ENCODE measurements at places on chromosomes 1 and 21.

- DNase-seq, result no peak
Measured at GRCh38 chr1:153778051-153778823, 3.0 kb downstream of the SLC27A3 start.

- no peak for DNase-seq
Measured at GRCh38 chr1:41471658-41472057, 12.8 kb downstream of the EDN2 start.

DNA sequence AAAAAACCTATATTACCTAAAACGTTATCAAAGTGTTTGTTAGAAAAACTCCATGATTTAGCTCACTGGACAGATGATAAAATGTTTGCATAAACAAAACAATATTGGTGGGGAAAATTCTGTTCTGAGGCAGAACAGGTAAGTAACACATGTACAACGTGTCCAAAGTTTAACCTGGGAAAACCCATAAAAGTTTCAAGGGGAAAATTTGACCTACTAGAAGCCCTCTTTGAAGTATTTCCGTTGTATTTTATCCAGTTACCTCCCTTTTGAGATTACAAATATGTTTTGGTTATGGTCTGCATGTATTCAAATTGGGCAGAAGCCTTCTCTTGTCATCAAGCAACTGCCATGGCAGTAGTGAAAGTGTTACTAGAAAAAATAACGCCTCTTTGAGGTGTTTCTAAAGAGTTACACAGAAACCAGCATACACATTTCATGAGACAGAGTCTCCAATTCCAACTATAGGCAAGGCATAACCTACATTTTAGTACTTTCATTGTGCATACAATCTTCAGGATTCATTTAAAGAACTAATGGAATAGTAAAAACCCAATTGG is 58.0 kb upstream of the PDC start:
- no peak for DNase-seq

- DNase-seq, result no peak
Measured at GRCh38 chr21:33543505-33544129, 779 bp downstream of the SON start.

- DNase-seq, result no peak
Measured at GRCh38 chr1:23553231-23554126, 5.8 kb downstream of the ID3 start.

GRCh38 chr1:235980976-235981375 is 83.9 kb downstream of the NID1 start:
- DNase-seq, result no peak

DNA sequence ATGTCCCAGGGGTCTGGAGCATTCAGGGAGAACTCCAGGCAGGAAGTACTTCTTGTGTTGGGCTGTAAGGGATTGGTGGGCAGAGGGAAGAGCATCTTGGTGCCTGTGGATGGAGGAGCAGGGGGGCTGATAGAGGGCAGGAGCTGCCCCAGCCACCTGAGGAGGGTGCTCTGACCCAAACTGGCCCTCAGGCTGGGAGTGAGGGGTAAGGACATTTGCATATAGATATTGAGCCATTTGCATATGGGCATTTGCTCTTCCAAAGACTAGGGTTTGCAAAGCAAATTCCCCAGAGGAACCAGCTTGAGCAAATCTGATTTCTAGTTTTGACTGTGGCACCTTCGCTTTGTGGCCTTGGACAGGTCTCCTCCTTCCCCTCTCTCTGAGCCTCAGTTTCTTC is 18.2 kb downstream of the ZNF362 start:
- no peak for DNase-seq

DNA sequence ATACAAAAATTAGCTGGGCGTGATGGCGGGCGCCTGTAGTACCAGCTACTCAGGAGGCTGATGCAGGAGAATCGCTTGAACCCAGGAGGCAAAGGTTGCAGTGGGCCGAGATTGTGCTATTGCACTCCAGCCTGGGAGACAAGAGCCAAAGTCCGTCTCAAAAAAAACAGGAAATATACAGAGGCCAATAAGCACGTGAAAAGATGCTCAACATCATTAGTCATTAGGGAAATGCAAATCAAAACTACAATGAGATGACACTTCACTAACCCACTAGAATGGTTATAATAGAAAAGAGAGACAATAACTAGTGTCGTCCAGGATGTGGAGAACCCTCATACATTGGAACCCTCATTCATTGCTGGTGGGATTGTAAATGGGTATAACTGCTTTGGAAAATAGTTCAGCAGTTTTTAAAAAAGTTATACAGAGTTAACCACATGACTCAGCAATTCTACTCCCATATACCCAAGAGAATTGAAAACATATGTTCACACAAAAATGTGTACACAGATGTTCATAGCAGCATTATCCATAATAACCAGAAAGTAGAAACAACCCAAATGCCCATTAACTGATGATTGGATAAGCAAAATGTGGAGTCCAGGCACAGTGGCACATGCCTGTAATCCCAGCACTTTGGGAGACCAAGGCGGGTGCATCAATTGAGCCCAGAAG is 6.4 kb upstream of the E2F2 start:
- peak; percentile 31 for DNase-seq

GRCh38 chr1:198906739-198907422 is 268.0 kb downstream of the PTPRC start:
- DNase-seq, result no peak

DNA sequence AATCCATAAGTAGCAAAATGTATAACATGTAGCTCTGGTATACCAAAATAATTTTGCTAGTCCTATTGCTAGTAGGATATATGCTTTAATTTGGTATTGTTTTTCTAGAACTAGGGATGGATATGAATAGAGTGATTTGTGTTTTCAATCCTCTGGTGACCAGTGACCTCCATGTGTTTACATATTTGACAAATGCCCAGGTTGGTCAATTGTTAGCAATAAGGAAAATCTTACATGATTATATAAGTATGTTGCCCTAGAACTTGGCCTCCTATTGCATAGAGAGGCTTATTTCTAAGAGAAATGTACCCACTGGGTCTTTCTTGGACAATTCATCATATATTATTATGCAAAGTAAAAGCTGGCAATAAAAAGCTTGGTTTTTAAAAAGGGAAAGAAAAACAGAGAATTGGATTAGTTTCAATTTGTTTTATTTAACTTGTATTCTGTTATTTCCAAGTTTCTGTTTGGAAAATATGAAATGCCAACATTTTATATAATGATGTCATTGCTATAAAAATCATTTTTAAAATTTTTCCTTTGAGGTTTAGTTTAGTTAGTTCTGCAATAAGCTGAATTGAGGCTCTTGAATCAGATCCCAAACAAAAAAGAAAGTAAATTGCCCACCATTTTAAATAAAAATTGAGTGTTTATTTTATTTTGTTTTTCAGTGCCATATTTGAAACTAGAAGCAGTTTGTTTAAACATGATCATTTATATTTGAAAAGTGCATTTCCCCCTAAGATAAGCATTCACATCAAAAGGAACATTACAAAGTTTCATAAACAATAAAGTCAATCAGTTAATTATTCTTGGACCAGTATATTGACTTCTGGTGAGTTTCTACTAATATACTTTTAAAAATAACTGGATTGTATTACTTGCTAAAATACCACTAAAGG is 210.9 kb downstream of the ZC3H11B start:
- DNase-seq, result no peak

DNA sequence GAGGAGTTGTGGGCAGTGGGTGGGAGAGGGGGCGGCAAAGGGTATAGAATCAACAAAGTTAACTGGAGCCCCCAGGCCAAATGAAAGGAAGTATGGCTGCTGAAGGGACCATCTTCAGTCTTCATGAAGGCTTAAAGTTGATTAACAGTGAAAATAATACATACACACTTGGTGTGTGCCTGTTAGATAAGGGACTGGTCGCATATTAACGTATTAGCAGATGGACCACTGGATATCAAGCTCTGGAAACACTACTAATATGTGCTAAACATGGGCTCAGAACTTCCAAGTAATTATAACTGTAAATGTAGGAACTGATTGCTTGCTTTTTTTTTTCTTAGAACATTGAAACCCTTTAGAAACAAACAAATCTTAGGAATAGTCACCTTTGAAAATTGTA is 224.7 kb upstream of the KIAA0040 start:
- no peak for DNase-seq
